ENCODE measurements at places on chromosomes 4 and X. TPM values are rescaled to one million over a fixed set of nuclear protein-coding genes. Genes with fewer than 3 reads are reported as not detected.

Gene REELD1
- not detected for total RNA-seq

Gene ZNF157
- total RNA-seq = 0.34 TPM

Gene SPIN2A
- 0.54 TPM for total RNA-seq

Gene MAOB
- total RNA-seq = not detected

Gene SMR3B
- total RNA-seq = not detected
